ENCODE measurements at places on chromosomes 1 and 21. TPM values are rescaled to one million over a fixed set of nuclear protein-coding genes. Genes with fewer than 3 reads are reported as not detected.
A peak's percentile ranks its signal among the peaks of the same experiment; 100 is the strongest.

DNA sequence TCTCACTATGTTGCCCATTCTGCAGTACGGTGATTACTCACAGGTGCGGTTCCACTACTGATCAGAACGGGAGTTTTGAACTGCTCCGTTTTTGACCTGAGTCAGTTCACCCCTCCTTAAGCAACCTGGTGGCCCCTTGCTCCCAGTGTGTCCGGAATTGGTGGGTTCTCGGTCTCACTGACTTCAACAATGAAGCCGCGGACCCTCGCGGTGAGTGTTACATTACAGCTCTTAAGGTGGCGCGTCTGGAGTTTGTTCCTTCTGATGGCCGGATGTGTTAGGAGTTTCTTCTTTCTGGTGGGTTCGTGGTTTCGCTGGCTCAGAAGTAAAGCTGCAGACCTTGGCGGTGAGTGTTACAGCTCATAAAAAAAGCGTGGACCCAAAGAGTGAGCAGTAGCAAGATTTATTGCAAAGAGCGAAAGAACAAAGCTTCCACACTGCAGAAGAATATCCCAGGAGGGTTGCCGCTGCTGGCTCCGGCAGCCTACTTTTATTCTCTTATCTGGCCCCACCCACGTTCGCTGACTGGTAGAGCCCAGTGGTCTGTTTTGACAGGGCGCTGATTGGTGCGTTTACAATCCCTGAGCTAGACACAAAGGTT, 17.6 kb upstream of the PARP1 start:
- no peak for DNase-seq

DNA sequence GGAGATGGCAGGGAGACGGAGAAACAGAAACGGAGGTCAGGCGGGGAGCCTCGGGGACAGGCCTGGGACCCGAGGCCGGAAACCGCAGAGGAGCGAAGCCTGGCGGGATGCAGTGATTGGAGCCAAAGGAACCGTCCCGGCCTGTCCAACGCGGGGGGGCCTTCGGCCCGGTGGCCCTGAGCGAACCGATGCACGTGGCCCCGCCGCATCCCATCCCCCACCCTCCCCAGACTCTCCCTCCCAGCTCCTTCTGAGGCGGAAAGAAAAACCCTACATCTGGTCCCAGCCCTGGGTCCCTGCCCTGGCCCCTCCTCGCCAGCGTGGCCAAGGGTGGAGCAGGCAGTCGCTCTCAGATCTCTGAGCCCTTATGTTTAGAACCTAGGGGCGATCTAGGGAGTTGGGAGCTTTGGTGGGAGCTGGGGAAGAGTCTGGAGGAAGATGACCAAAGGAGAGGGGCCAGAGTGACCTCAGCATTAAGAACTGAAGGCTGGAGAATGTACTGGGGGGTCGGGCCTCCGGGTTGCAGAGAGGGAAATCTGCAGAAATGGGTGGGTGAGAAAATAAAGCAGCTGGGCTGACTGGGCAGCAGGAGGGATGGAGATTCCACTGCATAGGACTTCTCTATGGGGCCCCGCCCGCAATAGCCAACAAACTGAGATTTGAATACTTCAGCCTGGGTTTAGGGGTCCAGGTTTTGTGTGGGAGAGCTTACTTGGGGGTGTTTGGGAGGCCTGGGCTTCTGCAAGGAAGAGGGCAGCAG, 1.5 kb upstream of the CRABP2 start:
- DNase-seq, result no peak

The HTR6 gene
- not detected for polyA plus RNA-seq

DNA sequence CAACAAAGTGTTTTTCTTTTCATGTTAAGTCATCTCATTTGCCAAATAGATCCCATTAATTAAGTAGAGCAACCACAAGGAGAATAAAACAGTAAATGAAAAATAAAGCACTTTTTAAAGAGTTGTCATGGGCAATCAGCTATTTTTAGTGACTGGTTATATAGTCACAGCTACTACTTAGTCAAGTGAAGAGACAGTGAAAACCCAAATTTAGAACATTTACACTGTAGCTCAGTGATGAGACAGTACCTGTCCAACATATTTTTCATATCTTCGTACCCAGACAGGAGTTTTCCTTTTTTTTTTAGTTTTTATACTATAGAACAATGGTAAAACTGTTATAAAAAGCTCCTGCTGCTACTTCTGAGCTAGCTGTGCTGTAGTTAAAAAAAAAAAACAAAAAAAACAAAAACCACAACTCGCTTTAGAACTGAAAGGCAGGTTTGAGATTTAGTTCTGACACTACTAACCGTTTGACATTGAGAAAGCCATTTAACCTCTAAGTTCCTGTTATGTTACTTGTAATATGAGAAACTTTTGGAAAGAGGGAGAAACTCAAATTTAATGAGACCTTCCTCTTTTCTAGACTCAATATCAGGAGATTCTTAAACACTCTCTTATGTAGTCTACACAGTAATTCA, 777.5 kb downstream of the ADGRL2 start:
- DNase-seq, result no peak

The TCHH gene
- polyA plus RNA-seq, result 0.04 TPM

DNA sequence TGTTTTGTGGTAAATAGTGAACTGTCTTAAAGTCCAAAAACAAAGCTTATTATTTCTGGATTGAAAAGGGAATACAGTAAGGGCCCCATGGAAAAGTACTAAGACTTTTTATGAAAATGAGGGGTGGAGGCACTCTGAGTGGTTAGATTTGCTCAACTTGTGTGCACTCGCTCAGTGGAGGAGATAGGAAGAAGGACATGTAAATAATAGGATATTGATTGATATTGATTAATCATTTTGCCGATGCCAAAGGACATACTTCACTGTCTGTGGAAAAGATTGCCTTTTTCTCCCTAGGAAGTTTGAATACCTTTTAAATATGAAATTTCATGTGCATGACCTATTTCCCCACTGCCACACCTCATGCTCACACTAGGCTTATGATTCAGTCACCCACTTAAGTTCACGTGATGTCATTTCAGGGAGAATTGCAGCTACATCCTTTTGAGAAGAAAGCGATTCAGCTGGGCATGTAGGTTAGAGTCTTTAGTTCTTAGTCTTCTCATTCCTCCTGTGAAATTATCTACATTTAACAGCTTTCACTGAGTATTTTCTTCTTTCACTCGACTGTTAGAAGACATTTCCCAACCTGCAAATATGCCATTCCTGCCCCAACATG, 5.0 kb downstream of the MTR start:
- DNase-seq, result peak; percentile 77

GRCh38 chr1:208979776-208980175, 603.7 kb upstream of the CAMK1G start:
- no peak for DNase-seq

GRCh38 chr1:200400556-200400955, 9.3 kb downstream of the ZNF281 start:
- no peak for DNase-seq

The CFHR5 gene
- polyA plus RNA-seq, result not detected

DNA sequence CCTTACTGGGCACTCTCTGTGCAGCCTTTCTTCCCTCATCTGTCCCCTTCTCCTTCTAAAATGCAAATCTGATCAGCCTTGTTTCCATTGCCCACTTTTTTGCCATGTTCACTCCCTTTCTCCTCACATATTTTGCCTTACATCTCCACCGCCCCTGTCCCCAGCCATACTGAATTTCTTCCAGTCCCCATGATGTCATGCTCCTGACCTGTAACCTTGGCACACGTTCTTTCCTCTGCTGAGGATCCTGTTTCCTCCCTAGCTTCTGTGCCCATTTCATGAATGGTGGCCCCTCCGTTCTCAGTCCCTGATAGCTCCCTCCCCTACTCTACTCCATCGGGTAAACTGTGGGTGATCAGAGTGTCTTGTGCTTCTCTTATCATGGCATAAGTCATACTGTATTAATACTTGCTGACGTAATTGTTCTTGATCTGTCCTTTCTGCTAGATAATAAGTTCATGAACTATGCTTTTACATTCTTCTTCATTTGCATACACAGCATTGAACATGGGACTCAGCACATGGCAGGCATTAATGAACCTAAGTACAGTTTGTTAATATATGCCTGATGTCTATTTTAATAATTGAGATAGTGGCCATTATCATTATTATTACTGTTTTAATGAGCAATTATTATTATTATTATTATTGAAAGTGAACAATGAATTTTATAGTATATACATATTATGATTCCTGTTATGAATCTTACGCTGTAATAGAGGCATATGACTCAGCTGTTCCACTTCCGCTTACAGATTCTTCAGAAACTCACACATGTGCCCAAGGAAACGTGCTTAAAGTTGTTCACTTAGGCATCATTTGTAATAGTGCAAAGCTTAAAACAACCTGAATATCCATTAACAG, 28.5 kb downstream of the MAP3K21 start:
- no peak for DNase-seq

DNA sequence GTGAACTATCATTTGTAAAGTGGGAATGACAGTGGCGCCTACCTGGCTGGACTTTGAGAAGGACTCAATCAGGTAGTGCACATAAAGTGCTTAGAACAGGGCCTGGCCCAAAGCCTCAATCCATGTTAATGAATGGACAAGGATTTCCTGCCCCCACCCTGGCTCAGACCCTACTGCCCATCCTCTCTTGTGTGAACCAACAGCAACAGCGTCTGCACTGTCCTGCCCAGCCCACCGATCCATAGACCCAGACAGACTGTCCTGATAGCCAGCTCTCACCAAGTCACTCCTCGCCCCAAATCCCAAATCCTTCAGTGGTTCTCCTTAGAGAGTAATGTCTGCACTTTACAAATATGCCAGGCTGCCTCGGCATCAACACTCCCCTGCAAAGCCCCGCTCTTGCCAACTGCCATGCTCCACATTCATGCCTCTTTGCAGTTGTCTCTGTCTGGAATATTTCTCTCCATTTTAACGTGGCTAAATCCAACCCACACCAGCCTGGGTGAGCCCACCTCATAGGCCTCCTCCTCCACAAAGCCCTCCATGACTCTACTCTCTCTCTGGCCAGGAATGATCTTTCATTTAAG, 157.6 kb upstream of the EDN2 start:
- DNase-seq, result no peak

The SAMSN1 gene
- polyA plus RNA-seq, result not detected

DNA sequence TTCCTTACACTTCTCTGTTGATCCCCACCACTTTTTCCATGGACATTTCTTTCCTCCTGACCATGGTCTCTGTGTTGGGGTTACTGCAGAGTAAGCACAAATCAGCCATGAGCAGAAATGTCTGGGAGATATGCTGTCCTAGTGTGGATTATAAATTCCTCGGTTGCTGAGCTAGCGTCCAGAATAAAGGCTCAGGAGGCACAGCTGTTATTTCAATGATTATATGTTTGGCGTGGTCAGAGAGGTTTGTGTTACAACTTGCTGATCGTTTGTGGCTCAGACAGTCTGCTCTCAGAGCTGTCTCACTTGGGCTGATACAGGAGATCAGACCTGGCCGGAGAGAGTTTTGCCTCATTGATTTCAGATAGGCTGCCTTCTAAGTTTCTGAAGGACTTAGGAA, 37.5 kb upstream of the LAMC2 start:
- DNase-seq, result peak; percentile 64

DNA sequence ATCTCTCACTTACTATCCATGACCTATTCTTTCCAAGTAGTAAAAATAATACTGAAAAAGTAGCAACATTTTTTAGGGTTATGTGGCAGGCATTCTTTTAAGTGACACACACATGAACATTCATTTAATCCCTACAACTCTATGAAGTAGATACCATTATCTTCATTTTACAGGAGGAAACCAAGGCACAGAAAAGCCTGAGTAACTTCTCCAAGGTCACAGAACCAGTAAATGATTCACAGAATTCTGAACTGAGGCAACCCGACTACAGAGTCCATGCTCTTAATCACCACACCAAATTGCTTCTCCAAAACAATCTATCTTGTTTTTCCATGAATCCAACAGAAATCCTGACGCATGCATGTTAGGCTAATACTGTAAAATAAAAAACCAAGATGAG, 17.5 kb downstream of the FUBP1 start:
- no peak for DNase-seq

- DNase-seq, result no peak
Measured at GRCh38 chr1:3811595-3811911, 15.3 kb upstream of the LRRC47 start.

The LMOD1 gene
- 0.01 TPM for polyA plus RNA-seq

The IL12RB2 gene
- polyA plus RNA-seq, result 1.9 TPM

DNA sequence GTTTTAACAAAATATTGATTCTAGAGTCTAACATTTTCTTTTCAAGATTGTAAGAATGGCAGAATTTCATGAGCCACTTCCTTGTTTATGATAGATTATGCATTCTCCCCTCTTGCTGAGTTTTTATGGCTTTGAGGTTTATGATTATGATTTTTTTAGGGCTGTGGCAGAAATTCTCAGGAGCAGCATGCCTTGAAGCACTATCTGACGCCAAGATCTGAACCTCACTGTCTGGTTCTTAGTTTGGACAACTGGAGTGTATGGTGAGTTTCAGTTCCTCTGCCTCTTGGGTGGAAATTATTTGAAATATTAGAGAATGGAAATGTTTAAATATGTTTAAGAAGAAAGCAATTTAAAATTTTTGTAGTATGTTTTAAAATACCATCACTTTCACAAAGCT, 10.2 kb downstream of the USP16 start:
- no peak for DNase-seq

DNA sequence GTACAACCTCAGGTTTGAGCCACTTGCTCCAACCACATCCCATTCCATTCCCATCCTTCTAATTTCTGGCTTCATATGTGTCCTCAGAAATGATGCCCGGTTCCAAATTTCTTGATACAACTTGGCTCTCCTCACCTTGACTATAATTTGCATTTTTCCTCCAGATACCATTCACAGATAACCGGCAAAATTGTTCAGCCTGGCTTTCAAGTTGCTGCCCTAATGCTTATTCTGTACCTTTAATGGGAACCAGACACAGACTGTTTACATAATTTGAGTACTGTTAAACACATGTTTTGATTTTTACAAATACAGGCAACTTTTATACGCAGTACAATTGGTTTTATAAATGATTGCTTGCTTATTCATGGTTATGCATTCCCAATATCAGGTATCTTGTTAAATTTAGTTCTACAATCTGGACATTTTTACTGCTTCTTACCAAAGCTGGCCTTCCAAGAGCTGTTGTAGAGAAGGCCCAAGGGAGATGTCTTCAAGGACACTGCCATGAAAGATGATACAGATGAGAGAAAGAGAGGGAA, 649.5 kb upstream of the CAMK1G start:
- no peak for DNase-seq

GRCh38 chr1:193368302-193368701, 181.9 kb upstream of the B3GALT2 start:
- DNase-seq, result no peak

The NBPF15 gene
- 10.3 TPM for polyA plus RNA-seq

DNA sequence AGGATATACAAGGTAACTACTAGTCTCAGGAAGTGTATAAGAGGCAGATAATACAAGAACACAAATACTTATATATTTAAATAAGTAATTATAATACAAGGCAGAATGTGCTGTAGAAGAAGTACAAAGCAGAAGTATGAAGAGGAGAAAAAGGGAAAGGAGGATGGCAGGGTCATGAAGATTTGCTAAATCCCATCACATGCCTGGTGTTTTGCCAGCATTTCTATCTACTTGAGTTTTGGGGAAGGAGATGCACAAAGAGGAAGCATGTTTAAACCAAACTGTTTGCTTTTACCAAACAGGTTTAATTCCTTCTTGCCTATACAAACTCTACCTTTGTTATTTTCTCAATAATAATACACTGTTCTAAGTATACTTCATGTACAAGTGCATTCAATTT, 60.9 kb upstream of the PODN start:
- DNase-seq, result no peak

- DNase-seq, result no peak
Measured at GRCh38 chr1:83762039-83762365, 236.9 kb downstream of the TTLL7 start.

GRCh38 chr21:16865632-16866031, 647.2 kb upstream of the CXADR start:
- DNase-seq, result no peak
